Stimulated activated CD4-positive, alpha-beta T cell treated with anti-CD3 and anti-CD28 coated beads, Interleukin-15, amount 100 ng/mL, for 48 hours (primary cell): ENCODE measurements at places on chromosomes 1 and 21.
A peak's percentile ranks its signal among the peaks of the same experiment; 100 is the strongest.

- DNase-seq = no peak
Observed at GRCh38 chr1:103365860-103366569, 159.5 kb upstream of the RNPC3 start.

GRCh38 chr1:23422241-23422877 lies 2.2 kb downstream of the TCEA3 start:
- DNase-seq = no peak

DNA sequence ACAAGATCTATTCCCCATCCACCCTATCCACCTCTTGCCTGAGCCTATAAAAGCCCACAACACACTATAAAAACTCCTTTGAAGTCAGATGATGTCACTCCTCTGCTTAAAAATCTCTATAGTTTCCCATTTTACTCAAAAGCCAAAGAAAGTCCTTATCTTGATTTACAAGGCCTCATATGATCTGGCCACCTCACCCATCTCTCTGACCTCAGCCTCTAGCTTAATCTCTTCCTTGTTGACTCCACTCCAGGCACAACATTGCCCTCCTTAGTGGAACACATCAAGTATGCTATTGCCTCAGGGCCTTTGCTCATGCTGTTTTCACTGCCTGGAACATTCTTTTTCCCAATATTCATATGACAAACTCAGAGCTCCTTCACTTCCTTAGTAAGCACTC lies 33.3 kb downstream of the ZNF281 start:
- no peak for DNase-seq

DNA sequence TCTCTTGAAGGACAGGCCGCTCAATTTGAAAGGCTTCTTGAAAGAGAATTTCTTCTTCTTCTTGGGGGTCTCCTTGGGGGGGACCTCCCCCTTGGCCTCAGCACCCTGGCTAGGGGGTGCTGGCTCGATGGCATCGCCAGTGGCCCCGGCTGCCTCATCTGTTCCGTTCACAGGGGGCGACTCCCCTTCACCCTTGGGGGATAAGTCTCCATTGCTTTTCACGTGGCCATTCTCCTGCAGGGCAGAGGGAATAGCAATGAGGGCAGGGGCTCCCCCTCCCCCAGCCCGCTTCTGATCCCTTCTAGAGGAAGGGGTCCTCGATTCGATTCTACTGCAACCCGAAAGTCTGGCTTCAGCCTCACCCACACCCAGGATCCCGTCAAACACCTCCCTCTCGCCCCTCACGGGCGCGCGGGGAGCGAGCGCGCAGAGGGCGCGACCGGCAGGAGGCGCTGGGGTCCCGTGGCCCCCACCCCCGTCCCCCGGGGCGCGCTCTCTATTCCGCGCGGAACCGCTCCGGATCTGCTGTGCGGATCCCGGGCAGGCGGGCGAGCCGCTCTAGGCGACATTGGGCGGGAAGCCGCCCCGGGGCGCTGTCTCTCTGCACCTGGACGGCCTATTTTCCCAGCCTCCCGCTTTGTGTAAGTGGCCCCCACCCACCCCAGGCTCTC lies 1.0 kb downstream of the MARCKSL1 start:
- DNase-seq = peak; percentile 49

GRCh38 chr1:64917328-64917861 lies 49.0 kb downstream of the JAK1 start:
- DNase-seq = no peak

DNA sequence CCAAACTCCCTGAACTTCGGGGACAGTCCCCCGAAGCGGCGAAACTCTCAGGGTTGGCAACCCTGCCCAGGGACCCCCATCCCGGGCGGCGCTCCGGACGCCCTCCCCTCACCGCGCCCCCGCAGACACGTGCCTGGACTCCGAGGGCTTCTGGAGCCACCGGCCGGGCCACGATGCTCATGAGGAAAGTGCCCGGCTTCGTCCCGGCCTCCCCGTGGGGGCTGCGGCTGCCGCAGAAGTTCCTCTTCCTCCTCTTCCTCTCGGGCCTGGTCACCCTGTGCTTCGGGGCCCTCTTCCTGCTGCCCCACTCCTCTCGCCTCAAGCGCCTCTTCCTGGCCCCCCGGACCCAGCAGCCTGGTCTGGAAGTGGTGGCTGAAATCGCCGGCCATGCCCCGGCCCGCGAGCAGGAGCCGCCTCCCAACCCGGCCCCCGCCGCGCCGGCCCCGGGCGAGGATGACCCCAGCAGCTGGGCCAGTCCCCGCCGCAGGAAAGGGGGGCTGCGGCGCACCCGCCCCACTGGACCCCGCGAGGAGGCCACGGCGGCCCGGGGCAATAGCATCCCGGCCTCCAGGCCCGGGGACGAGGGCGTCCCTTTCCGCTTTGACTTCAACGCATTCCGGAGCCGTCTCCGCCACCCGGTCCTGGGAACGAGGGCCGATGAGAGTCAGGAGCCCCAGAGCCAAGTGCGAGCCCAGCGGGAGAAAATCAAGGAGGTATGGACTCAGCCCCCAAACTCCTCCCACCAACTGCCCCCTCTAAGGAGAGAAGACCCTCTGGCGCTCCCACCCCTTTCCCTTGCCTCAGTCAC lies 1.2 kb downstream of the MAN1C1 start:
- no peak for DNase-seq
